ENCODE measurements at places on chromosomes 1 and 21.

DNA sequence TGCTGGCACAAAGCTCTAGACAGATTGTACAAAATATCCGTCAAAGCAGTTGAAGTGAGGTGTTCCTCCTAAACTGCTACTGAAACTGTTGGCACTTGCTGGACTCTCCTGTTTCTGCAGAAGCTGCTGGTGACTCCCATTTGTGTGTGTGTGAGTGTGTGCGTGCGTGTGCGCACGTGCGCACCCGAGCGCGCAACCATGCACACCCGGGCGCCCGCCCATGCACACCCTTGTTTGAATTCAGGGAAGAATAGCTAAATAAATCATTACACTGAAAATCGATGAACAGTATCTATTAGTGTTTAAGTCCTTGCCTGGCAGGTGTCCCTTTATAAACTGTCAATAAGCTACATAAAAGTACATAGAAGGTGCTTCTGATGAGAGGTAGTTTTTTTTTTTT is 156.4 kb upstream of the B3GALT2 start:
- DNase-seq = no peak

- DNase-seq = no peak
Measured at GRCh38 chr1:245173446-245174211, 18.8 kb downstream of the KIF26B start.

DNA sequence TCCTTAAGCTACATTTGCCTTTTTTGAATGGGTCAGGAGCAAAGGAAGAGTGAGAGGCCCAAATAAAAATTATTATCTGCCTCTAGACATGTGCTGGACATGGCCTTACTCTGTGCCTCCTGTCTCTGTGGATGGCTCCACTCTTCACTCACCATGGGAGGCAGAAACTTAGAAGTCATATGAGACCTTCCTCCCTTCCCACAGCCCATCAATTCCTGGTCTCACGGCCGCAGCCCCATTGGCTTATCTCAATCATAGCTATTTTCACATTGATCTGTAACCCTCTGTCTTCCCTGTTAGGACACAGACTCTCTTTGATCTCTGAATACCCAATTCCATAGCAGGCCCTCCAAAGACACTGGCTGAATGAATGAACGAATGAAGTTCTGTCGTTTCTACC is 14.2 kb upstream of the ADORA1 start:
- DNase-seq = no peak

GRCh38 chr1:219066631-219067349 is 106.9 kb upstream of the LYPLAL1 start:
- no peak for DNase-seq

GRCh38 chr1:208807446-208808127 is 563.4 kb upstream of the PLXNA2 start:
- DNase-seq = no peak

GRCh38 chr1:152515434-152515783 is 1.1 kb downstream of the CRCT1 start:
- DNase-seq = no peak

All from activated T-cell treated with anti-CD3 and anti-CD28 coated beads for 24 hours (primary cell).